ENCODE measurements at places on chromosomes 2 and 18.

GRCh38 chr2:215832791-215833190, 180.6 kb downstream of the MREG start:
- peak; percentile 71 for DNase-seq

GRCh38 chr2:238979636-238980035, 131.8 kb downstream of the TWIST2 start:
- DNase-seq = no peak

DNA sequence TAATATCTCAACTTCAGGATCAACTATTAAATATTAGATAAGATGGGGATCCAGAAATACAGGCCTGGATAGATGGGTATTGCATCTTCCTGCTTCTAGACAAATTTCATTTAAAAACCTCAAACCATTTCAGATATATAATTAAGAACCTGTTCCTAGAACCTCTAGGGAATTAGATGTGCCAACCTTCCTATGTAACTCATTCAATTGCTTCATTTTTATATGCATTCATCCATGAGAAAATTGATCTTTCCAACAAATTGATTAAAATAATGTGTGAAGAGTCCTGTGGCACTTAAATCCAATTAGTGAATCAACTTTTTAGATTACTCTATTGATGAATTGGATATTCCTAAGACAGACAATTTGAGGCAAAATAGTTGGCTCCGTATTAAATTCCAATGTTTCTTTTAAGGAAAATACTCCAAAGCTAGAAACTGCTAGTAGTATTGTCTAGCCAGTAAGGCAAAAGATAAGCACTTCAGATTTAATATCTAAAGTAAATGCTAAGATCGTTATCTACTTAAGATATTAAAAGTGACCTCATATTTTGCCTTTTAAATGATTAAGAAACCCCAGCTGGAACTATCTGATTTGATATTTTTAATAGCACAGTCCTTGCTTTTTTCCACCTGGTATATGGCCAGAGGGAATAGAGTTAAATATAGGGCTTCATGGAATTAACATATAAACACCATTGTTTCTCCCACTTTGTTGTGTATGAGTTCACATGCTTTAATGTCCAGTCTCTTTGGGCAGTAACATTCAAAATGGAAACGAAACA, 35.8 kb downstream of the DARS1 start:
- no peak for DNase-seq

GRCh38 chr2:172457536-172457935, 30.1 kb downstream of the ITGA6 start:
- DNase-seq = no peak

DNA sequence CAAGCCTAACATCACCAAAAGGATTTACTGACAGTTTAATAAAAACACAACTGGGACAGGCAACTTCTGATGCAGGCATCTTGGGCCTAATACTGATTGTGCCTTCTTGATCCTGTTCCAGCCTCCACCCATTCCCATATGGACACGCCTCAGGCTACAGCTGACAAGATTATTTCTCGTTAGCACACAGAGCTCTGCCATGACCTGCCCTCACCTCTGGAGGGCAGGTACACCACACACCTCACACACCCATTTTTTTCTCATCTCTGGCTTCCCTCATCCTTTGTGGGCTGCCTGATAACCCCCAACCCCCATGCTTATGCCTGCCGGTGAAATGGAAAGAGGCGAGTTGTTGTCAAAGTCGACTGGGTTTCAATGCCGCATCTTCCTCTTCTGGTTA, 147.0 kb downstream of the ANTXR1 start:
- DNase-seq = no peak

DNA sequence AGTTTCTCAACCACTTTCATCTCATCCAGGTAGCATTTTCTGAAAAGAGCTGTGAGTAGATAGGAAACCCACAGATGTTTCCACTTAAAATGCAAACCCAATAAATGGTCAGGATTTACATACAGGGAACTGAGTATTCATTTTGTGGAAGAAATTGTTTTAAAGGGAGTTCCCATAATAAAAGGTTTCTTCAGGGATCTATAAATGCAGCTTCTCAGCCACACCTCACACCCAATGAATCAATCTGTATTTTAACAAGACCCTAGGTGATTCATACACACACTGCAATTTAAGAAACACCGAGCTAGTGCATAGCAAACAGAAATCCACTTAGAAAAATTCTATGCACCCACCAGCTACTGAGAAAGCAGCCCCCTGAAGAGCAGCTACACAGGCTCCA, 140.1 kb upstream of the ACAA2 start:
- no peak for DNase-seq

GRCh38 chr2:88574445-88574844, 52.8 kb downstream of the EIF2AK3 start:
- DNase-seq = no peak

DNA sequence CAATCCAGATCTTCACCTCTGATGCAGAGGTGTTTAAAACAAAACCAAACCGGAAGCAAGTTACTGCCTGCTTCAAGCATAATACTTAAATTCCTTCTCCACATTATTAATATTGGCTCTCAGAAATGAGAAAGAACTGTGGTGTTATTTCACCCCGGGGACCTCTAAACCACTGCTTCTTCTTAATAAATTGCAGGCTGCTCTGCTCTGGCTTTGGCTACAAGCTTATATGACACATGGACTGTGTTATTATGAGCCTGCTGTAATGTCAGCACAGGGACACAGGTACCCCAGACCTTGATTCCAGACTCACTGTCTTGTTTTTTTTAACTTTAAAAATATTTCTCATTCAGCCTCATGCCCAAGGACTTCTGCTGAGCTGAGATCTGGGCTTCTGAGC, 45.1 kb downstream of the ST6GAL2 start:
- no peak for DNase-seq

Measured in upper lobe of left lung (tissue), 6 donors.